ENCODE measurements at places on chromosomes 3 and 15. TPM values are rescaled to one million over a fixed set of nuclear protein-coding genes. Genes with fewer than 3 reads are reported as not detected.

DNA sequence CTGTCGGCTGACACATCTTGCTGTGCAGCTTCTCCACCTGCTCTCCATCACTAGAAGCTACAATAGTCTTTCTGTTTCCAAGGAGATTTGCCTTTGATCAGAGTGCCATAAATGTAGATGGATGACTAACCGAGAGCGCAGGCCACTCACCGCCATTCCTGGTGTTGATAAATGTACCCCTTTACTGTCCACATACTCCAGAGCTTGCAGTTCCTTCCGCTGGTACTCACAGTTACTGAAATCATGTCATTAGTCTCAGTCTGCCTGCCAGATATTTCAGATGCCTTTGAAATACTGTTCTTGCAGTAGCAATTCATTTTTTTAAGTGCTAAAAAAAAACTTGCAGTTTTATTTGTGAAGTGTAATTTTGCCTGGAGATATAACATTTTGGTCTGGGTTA lies 72.3 kb downstream of the BLM start:
- H3K27me3 ChIP-seq = no peaks in the 10 kb centered on the region
- no peaks in the 10 kb centered on the region for H3K4me1 ChIP-seq

DNA sequence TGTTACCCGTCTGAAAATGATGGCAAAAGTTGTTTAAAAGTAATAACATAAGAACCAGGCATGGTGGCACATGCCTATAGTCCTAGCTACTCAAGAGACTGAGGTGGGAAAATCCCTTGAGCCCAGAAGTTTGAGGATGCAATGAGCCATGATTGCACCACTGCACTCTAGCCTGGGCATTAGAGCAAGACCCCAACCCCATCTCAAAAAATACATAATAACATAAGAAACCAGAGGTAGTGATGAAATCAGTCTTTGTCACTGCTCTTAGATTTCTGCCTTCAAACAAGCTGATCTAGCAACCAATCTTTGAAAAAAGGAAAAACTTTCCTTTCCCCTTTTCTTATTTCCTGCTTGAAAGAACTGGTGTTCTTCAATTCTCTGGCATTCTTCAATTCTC lies 71.3 kb downstream of the TMCC1 start:
- no peaks in the 10 kb centered on the region for H3K36me3 ChIP-seq
- no peak overlapping the region for H3K27ac ChIP-seq
- H3K4me1 ChIP-seq = peaks cover 4% of the 10 kb centered on the region
- H3K4me3 ChIP-seq = no peak overlapping the region
- no peaks in the 10 kb centered on the region for H3K27me3 ChIP-seq

DNA sequence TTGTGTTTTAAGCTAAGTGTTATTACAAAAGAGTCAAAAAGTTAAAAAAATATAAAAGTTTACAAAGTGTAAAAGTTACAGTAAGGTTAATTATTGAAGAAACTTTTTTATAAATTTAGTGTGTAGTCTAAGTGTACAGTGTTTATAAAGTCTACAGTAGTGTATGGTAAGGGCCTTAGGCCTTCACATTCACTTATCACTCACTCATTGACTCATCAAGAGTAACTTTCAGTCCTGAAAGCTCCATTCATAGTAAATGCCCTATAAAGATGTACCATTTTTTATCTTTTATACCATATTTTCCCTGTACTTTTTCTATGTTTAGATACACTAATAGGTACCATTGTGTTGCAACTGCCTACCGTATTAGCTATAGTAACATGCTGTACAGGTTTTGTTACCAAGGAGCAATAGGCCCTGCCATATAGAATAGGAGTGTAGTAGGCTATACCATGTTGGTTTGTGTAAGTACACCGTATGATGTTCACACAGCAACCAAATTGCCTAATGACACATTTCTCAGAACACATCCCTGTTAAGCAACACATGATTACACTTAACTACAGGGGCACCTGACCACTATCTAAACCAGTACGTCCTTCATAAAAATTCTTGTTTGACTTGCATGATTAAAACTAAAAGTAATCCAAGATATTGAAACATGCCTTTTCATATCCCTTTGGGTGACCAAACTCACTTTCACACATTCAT lies 17.2 kb downstream of the RAD18 start:
- H3K27me3 ChIP-seq = no peaks in the 10 kb centered on the region
- DNase-seq = no peak
- no peak overlapping the region for H3K4me3 ChIP-seq
- no peaks in the 10 kb centered on the region for H3K4me1 ChIP-seq
- H3K27ac ChIP-seq = no peak overlapping the region
- H3K36me3 ChIP-seq = no peaks in the 10 kb centered on the region

GRCh38 chr3:119703820-119704531 lies 1.2 kb downstream of the CFAP91 start:
- H3K27me3 ChIP-seq = no peaks in the 10 kb centered on the region
- DNase-seq = peak; percentile 13
- H3K36me3 ChIP-seq = no peaks in the 10 kb centered on the region
- peak overlapping the region; percentile 79 for H3K4me3 ChIP-seq
- no peak overlapping the region for H3K27ac ChIP-seq

DNA sequence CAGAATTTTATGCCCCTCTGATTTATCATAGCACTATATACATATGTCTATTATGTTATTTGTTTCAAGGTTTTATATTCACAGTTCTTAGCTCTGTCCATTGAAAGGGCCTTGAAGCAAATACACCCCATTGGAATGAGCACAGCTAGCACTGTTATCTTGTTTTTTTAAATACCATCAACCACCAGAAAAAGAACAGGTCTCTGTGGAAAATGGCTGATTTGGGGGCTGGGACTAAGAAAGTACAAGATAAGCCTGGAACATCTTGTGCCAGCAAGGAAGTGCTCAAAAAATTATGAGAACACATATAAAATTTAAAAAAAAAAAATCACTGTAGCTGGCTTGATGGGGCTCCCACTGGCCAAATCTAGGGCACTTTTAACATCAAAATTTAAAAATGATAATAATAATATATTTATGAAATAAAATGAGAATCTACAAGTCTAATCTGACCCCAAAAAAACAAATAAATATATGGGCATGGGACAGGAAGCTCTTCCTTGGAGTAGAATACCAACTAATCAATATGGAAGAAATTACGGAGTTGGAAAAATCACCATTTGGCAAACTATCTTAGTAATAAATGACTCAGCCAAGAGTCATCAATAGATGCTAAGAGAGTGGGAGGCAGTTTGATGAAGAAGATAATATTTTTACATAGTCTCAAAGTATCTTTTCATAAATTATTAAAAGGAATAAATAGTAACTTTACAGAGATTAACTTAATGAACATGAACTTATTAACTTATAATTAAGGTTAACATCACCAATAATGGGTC lies 20.5 kb downstream of the IFT80 start:
- no peak overlapping the region for H3K27ac ChIP-seq
- no peak for DNase-seq
- no peaks in the 10 kb centered on the region for H3K36me3 ChIP-seq
- H3K4me1 ChIP-seq = no peaks in the 10 kb centered on the region
- no peak overlapping the region for H3K4me3 ChIP-seq

DNA sequence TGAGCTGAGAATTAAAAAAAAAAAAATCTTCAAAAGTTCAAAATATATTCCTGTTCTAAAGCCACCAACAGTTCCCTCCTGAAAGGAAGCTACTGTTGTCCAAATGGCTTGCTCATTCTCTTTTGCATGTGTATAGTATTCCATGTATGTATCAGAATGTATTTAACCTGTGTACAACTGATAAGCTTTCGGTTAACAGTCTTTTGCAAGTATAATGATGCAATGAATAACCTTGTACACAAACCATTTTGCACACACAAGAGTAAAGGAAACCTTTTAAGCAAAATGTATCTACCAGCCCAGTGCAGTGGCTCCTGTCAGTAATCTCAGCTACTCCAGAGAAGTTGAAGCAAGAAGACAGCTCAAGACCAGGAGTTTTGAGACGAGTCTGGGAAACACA lies 32.6 kb downstream of the TOPBP1 start:
- no peaks in the 10 kb centered on the region for H3K27me3 ChIP-seq
- H3K4me3 ChIP-seq = no peak overlapping the region
- H3K4me1 ChIP-seq = no peaks in the 10 kb centered on the region

- no peak for DNase-seq
- H3K27ac ChIP-seq = no peak overlapping the region
- no peaks in the 10 kb centered on the region for H3K4me1 ChIP-seq
- H3K4me3 ChIP-seq = no peak overlapping the region
Observed at GRCh38 chr3:113223475-113224281, 12.3 kb downstream of the BOC start.

DNA sequence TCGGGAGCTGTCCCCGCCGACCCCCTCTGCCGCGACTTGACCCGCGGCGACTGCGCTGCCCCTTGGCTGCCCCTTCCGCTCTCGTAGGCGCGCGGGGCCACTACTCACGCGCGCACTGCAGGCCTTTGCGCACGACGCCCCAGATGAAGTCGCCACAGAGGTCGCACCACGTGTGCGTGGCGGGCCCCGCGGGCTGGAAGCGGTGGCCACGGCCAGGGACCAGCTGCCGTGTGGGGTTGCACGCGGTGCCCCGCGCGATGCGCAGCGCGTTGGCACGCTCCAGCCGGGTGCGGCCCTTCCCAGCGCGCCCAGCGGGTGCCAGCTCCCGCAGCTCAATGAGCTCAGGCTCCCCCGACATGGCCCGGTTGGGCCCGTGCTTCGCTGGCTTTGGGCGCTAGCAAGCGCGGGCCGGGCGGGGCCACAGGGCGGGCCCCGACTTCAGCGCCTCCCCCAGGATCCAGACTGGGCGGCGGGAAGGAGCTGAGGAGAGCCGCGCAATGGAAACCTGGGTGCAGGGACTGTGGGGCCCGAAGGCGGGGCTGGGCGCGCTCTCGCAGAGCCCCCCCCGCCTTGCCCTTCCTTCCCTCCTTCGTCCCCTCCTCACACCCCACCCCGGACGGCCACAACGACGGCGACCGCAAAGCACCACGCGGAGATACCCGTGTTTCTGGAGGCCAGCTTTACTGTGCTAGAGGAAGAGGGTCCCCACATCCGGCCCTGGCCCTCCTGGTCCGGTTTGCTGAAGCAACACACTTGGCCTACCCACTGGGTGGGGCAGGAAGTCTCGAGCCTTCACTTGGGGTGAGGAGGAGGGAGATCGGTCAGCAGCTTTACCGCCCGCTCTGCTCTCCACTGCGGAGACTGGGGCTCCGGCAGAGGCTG lies at the start of gene RASSF1:
Gene RASSF1, minus strand, starts transcription at position 389 of the 882 bp plus-strand sequence. Its CDS starts 31 bp downstream, at position 358.
- peaks cover 11% of the 10 kb centered on the region for H3K4me1 ChIP-seq
- H3K4me3 ChIP-seq = peak within 1 kb of the TSS; percentile 21
- H3K27me3 ChIP-seq = no peaks in the 10 kb centered on the region
- DNase-seq = peak; percentile 23
- H3K27ac ChIP-seq = peak within 1 kb of the TSS; percentile 75

Gene A4GNT
- not detected for total RNA-seq

GRCh38 chr3:74693251-74693650 lies 78.8 kb upstream of the CNTN3 start:
- H3K27me3 ChIP-seq = no peaks in the 10 kb centered on the region
- H3K4me1 ChIP-seq = no peaks in the 10 kb centered on the region
- no peaks in the 10 kb centered on the region for H3K36me3 ChIP-seq
- DNase-seq = no peak

Gene HRG
- 0.35 TPM for total RNA-seq

Gene POU1F1
- total RNA-seq = not detected

DNA sequence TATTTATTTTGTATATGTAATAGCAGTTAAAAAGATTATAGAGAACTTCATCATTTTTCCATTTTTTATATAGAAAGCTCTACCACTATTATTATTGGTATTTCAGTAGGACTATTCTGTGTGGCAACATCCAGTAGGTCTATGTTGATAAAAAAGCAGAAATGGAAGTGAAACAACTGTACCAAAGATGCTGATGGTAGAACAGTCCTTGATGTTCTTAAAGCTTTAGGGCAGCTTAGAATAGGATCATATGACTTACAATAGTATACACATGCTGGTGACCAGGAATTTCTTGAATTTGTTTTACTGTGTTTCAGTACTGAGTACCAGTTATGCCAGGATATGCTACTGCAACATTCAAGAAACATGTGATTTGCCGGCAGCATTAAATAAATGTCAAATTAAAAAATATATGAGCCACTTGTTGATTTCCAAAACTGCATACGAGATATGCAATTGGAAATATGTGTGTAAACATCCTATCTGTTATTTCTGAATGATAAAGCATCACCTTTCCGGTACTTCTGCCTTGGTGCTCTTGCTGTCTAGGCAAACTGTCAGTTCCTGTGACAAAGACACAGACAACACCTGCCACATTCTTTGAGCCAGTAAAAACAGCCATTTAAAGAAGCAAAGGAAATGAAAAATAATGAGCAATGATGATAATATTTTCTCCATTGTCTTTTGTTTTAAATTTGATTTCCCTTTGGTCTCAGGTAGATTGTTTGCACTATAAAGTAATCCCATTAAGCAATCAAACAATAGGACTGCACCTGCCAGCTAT lies 649.2 kb downstream of the ZPLD1 start:
- H3K4me1 ChIP-seq = peaks cover 2% of the 10 kb centered on the region
- no peak overlapping the region for H3K27ac ChIP-seq
- no peak overlapping the region for H3K4me3 ChIP-seq
- no peaks in the 10 kb centered on the region for H3K27me3 ChIP-seq
- no peak for DNase-seq

Gene TMEM43
- 86.5 TPM for total RNA-seq

Measured in kidney (tissue), 22 donors.